Astrocyte (in vitro differentiated cells and primary cell): ENCODE measurements at places on chromosomes 6 and 20. TPM values are rescaled to one million over a fixed set of nuclear protein-coding genes. Genes with fewer than 3 reads are reported as not detected.

GRCh38 chr20:15645816-15646215 is 927.4 kb downstream of the KIF16B start:
- DNase-seq: no peak
- H3K27me3 ChIP-seq: no peaks in the 10 kb centered on the region
- H3K4me3 ChIP-seq: no peak overlapping the region
- H3K36me3 ChIP-seq: no peaks in the 10 kb centered on the region
- no peak overlapping the region for H3K27ac ChIP-seq

- no peak overlapping the region for H3K27ac ChIP-seq
- DNase-seq: no peak
- no peak overlapping the region for H3K4me3 ChIP-seq
- H3K4me1 ChIP-seq: no peaks in the 10 kb centered on the region
- H3K27me3 ChIP-seq: no peaks in the 10 kb centered on the region
Measured at GRCh38 chr6:170172825-170173256, 118.0 kb downstream of the DLL1 start.

- no peaks in the 10 kb centered on the region for H3K36me3 ChIP-seq
- H3K27me3 ChIP-seq: no peaks in the 10 kb centered on the region
- peaks cover 2% of the 10 kb centered on the region for H3K4me1 ChIP-seq
- H3K27ac ChIP-seq: no peak overlapping the region
- no peak for DNase-seq
Measured at GRCh38 chr6:142954844-142955243, 9.9 kb upstream of the HIVEP2 start.

DNA sequence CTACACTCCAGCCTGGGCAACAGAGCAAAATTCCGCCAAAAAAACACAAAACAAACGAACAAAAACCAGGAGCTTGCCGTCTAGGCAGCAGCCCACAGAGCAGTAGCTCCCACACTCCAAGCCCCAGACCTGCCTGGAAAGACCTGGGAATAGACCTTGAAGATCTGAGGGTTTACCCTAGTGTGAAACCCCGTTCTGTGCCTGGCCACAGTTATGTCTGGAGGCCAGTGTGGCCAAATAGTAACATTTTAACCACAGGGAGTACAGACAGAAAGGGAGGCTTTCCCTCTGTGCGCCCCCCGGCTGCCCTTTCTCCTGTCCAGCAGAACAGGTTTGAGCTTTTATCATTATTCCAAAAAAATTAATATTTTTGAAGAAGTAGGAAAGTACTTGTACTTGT is 172.4 kb downstream of the QKI start:
- H3K4me3 ChIP-seq: no peak overlapping the region
- H3K27ac ChIP-seq: no peak overlapping the region
- H3K36me3 ChIP-seq: no peaks in the 10 kb centered on the region
- H3K4me1 ChIP-seq: peaks cover 19% of the 10 kb centered on the region

GRCh38 chr6:168615837-168616236 is 174.9 kb downstream of the SMOC2 start:
- DNase-seq: no peak
- H3K4me3 ChIP-seq: no peak overlapping the region
- no peak overlapping the region for H3K27ac ChIP-seq
- H3K27me3 ChIP-seq: no peaks in the 10 kb centered on the region

DNA sequence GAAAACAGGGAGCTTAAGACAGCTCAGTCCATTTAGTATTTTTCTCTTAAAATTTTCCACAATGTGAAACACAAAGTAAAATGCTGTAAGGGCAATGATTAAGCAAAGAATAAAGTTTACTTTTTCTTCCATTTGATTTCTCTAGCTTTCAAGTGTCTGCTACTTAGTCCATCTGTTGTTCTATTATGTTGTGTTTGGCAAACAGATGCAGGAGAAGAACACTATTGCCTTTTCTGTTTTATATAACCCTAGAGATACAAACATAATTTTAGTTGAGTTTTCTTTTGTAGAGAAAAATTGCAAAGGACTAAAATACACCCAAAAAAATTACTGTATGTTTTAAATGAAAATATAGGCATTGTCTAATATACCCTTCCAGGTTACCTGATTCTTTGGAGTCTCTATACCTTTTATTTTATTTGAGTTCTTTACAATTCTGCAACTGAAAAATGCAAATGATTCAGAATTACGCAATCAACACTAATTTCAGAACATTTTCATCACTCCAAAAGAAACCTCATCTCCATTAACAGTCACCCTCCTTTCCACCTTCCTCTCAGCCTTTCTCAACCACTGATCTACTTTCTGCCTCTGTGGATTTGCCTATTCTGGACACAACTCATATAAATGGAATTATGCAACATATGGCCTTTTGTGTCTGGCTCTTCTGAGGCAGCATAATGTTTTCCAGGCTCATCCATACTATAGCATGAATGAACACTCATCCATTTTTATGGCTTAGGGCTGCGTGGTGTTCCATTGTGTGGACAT is 96.9 kb downstream of the MKKS start:
- no peaks in the 10 kb centered on the region for H3K4me1 ChIP-seq
- H3K27me3 ChIP-seq: peaks cover 2% of the 10 kb centered on the region
- H3K27ac ChIP-seq: no peak overlapping the region
- no peak for DNase-seq

DNA sequence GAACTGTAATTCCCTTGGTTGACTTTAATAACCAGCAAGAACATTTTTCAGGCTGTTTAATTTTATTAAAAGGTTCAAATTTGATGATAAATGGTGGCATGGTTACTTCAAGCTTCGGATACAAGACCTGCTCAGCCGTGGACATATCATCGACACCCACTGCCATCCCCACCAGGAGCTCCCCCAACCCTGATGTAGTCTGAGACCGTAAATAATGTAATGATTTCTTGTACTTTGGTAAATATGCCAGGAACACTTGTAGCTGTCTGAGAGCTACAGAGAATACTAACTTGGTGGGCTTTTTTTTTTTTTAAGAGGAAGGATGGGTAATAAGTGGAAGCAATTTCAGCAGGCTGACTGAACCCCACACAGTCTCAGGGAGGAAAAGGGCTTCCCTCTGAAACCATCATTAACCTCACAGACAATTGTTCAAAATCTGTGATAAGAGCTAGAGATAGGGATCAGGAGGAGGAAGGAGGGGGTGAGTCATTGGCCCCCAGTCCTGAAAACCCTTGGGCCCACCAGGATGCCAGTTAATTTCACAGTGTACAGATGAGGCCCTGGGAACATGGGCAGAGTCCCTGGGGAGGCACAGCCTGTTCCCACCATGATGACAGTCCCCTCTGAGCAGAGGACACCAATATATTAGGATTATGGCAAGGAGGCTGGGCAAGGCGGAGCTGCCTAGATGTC is 56.0 kb downstream of the APCDD1L start:
- H3K4me3 ChIP-seq: no peak overlapping the region
- DNase-seq: no peak
- H3K36me3 ChIP-seq: no peaks in the 10 kb centered on the region
- no peaks in the 10 kb centered on the region for H3K27me3 ChIP-seq
- H3K27ac ChIP-seq: no peak overlapping the region

DNA sequence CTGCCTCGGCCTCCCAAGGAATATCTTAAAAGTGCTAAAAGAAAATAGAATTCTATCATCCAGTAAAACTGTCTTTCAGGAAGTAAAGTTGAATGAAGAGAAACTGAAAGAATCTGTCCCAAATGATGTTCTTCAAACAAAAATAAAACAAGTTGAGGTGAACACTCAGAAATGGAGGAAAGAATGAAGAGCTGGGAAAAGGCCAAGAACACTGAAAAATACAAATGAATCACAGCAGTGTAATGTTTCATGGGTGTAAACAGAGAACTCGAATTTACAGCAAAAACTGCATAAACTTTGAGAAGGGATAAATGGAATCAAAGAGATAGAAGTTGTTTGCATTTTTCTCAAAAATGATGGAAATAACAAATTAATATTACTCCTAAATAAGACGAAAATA is 317.3 kb downstream of the TAF4 start:
- no peaks in the 10 kb centered on the region for H3K36me3 ChIP-seq
- H3K4me3 ChIP-seq: no peak overlapping the region
- H3K27ac ChIP-seq: no peak overlapping the region
- peaks cover 6% of the 10 kb centered on the region for H3K4me1 ChIP-seq

DNA sequence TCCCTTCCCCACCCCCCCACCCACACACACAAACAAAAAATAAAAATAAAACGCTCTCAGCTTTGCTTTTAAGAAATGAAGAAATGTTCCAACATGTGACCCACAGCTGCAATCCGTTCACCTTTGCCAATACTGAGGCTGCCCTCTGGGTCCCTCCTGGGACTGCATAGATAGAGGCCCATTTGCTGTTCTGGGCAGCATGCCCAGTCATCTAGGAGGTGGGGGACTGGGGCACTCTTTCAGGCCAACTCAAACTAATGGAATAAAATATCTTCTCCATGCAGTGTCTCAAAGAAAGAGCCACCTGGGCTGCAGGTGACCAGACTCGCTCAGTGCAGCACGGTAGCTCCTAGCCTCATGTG is 79.9 kb downstream of the SLC22A3 start:
- peaks cover 4% of the 10 kb centered on the region for H3K4me1 ChIP-seq
- DNase-seq: no peak
- no peak overlapping the region for H3K4me3 ChIP-seq
- no peaks in the 10 kb centered on the region for H3K36me3 ChIP-seq
- no peaks in the 10 kb centered on the region for H3K27me3 ChIP-seq
- H3K27ac ChIP-seq: no peak overlapping the region

DNA sequence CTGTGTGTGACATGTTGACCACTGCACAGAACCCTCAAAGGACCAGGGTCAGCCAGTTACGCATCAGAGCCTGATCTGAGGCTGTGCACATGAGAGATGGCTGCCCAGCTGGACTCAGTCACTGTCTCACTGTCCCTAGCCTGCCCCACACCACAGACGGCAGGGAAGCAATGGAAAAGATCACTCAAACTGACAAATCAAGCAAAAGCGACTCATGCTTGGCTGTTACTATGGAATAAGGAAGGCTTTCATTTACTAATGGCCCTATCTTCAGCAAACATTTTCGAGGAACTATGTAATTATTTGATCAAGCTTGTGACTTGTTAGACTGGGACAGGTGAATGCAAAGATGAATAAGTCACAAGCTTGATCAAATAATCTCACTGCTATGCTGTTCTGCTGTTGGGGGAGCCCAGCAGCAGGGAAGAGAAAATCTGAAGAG is 137.0 kb downstream of the SLC23A2 start:
- H3K36me3 ChIP-seq: peaks cover 11% of the 10 kb centered on the region
- DNase-seq: no peak
- no peaks in the 10 kb centered on the region for H3K27me3 ChIP-seq
- H3K27ac ChIP-seq: no peak overlapping the region
- no peak overlapping the region for H3K4me3 ChIP-seq

GRCh38 chr20:25574411-25574810 is 10.9 kb downstream of the NINL start:
- DNase-seq: peak; percentile 12
- H3K27ac ChIP-seq: no peak overlapping the region
- H3K27me3 ChIP-seq: no peaks in the 10 kb centered on the region

DNA sequence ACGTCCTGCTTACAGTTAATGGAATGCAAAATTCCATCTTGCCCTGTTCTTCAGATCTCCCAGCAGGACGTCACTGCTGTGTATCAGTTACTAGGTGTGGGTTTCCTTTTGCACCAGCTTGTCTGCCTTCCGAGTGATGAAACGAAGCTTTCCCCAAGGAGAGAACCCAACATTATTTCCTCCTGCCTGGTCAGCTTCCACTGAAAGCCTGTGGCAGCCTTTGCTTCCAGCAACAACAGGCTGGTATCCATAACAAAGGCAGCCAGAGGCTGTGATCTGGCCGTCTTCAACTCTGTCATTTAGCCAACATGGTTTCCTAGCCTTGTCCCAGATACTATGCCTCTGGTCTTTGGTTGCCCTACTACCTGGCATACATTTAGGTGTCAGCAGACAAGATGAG is 78.9 kb upstream of the HEY2 start:
- no peak overlapping the region for H3K4me3 ChIP-seq
- H3K27me3 ChIP-seq: peaks cover 2% of the 10 kb centered on the region
- DNase-seq: no peak
- no peak overlapping the region for H3K27ac ChIP-seq
- no peaks in the 10 kb centered on the region for H3K36me3 ChIP-seq

GRCh38 chr6:153537422-153537821 is 406.3 kb upstream of the RGS17 start:
- no peak overlapping the region for H3K27ac ChIP-seq
- DNase-seq: no peak
- H3K36me3 ChIP-seq: no peaks in the 10 kb centered on the region
- no peaks in the 10 kb centered on the region for H3K4me1 ChIP-seq
- H3K27me3 ChIP-seq: no peaks in the 10 kb centered on the region
- no peak overlapping the region for H3K4me3 ChIP-seq

DNA sequence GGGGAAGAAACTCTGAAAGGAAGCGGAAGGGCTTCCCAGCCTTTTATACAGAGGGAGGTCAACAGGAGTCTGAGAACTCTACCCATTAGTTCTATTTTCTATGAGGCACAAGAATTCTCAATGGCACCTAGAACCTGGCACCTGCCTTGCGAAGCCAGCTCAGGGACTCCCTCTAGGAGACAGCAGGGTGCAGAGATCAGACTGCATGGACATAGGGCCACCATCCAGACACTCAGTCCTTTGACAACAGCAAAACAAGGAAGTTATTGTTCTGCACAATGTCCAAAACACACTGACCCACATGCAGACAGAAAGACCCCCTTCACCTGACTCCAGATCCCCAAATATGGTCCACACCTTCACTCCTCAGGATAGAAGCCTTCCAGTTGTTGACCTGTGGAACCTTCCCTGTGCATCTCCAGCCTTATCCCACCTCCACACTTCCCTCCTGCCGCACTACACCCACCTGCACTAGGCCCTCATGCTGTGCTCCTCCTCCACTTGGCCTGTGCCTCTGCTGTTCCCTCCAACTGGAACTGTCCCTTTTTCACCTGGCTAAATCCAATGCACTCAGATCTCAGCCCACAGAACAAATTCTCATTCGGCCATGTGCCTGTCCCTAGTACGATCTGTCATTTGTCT is 27.8 kb downstream of the ACSS1 start:
- H3K4me1 ChIP-seq: peaks cover 8% of the 10 kb centered on the region
- no peak for DNase-seq
- no peak overlapping the region for H3K27ac ChIP-seq
- no peak overlapping the region for H3K4me3 ChIP-seq

DNA sequence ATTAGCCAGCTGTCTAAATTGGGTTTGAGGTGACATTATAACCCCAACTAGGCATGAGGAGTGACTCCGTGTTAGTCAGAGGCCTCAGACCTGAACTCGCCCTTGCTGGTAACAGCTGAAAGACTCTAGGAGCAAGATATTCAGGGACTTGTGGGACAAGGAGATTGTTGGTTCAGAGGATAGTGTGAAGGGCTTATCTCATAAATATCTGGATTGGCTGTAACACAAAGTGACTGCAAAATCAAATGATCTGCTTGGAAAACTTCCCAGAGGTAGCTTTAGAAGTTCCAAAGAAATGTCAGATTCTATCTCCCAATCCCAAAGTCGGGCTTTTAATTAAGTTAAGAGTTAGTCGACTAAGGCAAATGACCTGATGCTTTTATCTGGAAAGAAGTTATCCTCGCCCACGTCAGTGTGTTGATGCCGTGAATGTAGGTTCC is 72.4 kb downstream of the TULP4 start:
- H3K4me3 ChIP-seq: no peak overlapping the region
- no peak overlapping the region for H3K27ac ChIP-seq
- peak; percentile 72 for DNase-seq

Gene UBD
- 9.9 and 13.2 TPM in 2 replicates for total RNA-seq

Gene ZNF292
- total RNA-seq: 26.7 and 31.5 TPM in 2 replicates

Gene FIG4
- 7.3 and 8.4 TPM in 2 replicates for total RNA-seq

Gene CST4
- total RNA-seq: not detected in 2 replicates

Gene HRH3
- 0.07 TPM in 1 of 2 replicates, not detected in the other for total RNA-seq

Gene LINC00237
- not detected in 2 replicates for total RNA-seq

Gene POM121L2
- total RNA-seq: not detected in 2 replicates
